BJ (cell line): ENCODE measurements at places on chromosomes 2 and 18. TPM values are rescaled to one million over a fixed set of nuclear protein-coding genes. Genes with fewer than 3 reads are reported as not detected.

The KCNS3 gene
- 4.3 and 4.9 TPM in 2 replicates for polyA plus RNA-seq

The BUB1 gene
- 22.2 and 23.9 TPM in 2 replicates for polyA plus RNA-seq

The CXCR1 gene
- not detected in 2 replicates for polyA plus RNA-seq

DNA sequence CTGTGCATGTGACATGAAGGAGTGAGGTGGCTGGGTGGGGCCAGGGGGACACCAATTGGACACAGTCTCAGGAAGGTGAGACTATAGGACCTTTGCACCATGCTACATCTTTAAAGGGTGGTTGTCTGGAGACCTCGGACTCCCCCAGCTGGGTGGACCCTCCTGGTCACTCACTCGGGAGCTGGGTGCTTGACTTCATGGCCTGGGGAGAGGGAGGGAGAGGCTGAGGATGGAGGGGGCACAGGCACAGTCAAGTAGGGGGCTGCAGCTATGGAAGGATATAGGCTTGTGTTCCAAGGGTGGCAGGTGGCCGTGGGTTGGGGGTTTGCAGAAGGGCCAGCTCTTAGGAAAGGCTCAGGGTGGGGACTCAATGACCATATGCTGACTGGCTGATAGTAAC lies 7.1 kb upstream of the CELF4 start:
- no peak for DNase-seq

- DNase-seq: no peak
Observed at GRCh38 chr2:231063347-231063746, 6.7 kb downstream of the PSMD1 start.

- no peak for DNase-seq
Observed at GRCh38 chr2:102025583-102026267, 34.0 kb downstream of the IL1R2 start.

GRCh38 chr2:169290433-169290832 lies 71.9 kb downstream of the LRP2 start:
- no peak for DNase-seq

DNA sequence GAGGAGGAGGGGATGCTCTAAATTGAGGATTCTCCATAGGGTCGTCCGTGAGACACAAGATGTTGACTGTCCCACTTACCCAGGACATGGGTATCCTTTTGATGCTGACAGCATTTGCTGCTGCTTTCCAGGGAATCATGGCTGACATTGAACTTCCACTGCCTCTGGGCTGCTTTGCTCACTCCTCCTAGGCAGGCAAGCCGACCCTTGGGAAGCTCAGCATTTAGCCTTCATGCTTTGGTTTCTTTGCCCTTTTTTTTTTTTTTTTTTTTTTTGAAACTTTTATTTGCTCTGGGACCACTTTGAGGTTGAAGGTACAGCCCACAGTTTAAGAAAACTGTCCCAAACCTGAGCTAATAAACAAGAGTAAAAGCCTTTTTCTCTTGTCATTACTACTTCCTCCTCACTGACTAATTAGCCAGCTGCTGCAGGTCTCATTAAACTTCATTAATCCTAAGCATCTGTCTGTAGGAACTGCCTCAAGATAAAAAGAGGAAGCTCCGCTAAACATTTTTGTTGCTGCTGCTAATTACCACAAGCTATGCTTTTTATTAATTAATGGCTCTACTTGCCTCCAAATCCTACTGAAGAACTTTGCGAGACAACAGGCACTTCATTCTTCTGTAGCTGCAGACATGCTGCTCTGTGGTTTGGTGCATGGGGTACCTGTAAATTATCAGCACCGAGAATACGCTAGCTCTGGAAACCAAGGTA lies 125.4 kb downstream of the SPTBN1 start:
- no peak for DNase-seq

DNA sequence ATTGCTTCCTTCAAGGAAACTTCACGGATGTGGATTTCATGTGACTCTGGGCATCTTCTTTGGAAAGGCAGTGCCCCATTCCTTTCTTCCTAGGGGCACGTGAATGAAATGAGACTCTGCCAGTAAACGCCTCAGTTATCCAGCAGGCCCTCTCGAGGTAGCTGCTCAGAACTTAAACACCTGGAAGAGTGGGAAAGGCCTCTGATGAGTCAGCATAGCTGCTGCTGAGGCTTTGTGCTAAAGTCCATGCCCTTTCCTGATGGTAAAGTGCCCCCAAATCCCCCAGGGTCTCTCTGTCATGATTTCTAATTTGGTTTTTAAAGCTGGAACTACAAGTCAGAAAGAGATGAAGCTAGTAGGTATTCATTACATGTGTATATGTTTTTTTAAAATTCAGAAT lies 3.8 kb downstream of the SLC1A4 start:
- DNase-seq: no peak
